Activated CD4-positive, alpha-beta T cell treated with anti-CD3 and anti-CD28 coated beads, Interleukin-2, amount 10 ng/mL, durations not matched to agents 24 days and 14 days (primary cell): ENCODE measurements at places on chromosomes 11 and 22. TPM values are rescaled to one million over a fixed set of nuclear protein-coding genes. Genes with fewer than 3 reads are reported as not detected.

- DNase-seq, result no peak
These were observed 21.2 kb downstream of the LGR4 start for GRCh38 chr11:27451244-27451965.

DNA sequence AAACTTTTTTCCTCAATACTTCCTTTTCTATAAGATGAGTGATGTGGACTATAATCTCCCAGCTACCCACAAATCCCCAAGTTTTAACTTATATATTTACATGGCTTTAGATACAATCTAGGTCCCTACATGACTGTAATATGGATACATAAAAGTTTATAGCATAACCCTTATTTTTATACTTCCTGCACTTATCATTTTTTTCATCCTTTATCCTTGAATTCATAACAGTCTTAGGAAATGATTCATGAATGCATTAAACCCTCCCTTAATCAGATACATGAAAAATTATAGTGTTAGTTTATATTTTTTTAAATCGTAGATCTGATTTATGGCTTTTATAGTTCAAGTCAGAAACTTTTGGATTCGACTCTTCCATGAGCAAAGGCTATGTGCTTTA lies 195.8 kb downstream of the MAML2 start:
- no peak for DNase-seq

DNA sequence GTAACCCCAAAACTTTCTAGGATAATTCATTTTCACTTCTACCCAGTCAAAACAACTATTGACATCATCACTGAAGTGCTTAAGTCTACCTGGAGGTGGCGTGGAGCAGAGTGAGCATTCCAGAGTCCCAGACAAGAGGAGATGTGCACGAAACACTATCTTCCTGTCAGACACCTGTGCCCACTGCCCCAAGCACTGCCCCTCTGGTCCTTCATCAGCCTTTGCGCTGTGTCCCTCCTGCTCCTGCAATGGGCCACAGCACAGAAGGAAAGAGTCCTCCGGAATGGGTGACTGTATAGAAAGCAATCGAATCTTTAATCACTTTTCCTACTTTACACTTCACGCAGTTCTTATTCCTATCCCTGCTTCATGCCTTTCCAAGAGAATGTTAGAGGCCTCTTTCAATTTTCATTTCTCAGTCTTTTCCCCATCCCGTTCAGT lies 512 bp upstream of the GRIA4 start:
- peak; percentile 60 for DNase-seq

DNA sequence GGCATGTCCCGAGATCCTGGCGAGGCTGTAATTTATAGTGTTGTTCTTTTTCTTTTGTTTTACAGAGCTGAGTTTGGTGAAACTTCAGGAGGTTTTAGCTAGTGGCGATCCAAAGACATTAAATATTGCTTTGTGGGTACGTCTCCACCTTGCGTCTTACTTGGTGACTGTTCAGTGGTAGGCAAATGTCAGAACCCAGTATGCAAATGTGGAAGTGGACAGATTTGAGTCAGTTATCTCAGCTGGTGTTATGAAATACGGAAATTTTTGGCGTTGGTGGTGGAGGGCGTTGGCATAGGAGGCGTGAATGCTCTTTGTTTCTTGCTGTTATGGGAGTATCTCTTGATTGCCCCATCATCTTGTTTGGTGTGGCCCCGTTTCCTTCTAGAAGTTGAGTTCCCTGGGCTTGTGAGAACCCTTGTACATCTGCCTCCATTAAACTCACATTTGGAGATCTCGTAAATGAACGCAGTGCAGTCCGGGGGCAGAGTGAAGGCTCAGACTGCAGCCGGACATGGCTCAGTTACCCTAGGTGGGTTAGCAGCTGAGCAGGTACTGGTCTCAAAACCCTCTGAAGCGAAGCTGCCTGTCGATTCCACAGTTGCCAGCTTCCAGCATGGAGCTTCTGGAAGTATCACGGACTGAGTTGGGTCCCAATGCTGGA lies 39.9 kb downstream of the PTPRJ start:
- no peak for DNase-seq

Gene DEUP1
- not detected in 2 replicates for total RNA-seq

- no peak for DNase-seq
These were observed 18.2 kb downstream of the LARGE1 start for GRCh38 chr22:33902073-33902472.

Gene DDIAS
- total RNA-seq, result 25.2 and 26.9 TPM in 2 replicates

DNA sequence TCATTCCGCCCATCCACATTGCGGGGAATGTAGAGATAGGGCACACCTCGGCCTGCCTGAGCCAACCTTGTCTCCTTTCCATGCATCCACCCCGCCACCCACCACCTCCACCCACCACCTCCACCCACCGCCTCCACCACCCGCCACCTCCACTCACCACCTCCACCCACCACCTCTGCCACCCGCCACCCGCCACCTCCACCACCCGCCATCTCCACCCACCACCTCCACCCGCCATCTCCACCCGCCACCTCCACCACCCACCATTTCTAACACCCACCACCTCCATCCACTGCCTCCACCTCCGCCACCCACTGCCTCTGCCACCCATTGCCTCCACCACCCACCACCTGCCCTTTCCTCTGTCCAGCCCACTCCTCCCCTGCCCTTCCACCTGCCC lies 78.4 kb downstream of the IGLL1 start:
- DNase-seq, result no peak

Gene OR8D2
- total RNA-seq, result not detected in 2 replicates

DNA sequence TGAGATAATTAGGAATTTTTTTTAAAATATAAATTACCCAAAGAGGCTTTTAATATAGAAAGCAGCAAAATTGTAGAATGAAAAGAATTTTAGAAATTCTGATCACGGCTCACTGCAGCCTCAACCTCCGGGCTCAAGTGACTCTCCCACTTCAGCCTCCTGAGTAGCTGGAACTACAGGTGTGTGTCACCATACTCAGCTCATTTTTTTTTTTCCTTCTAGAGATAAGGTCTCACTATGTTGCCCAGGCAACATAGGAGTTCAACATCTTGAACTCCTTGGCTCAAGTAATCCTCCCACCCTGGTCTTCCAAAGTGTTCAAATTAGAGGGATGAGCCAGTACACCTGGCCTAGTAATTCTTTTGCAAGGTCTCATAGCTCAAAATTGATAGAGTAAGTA lies 76.7 kb downstream of the ATG16L2 start:
- no peak for DNase-seq

DNA sequence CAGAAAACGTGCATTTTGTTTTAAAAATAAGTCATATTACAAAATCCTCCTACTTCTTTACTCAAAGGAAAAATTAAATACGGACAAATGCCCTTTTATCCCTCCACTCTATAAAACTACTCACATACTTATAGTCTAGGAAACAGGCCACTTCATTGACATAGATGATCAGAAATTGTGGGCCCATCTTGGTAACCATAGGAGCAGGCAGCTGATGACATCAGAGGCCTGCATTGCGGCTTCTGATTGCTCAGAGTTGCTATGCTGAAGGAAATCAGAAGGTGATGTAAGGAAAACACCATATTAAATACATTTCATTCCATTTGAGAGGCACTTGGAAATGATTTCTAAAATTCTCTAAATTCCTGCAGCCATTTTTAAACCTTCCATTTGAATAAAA lies 27.0 kb downstream of the FAM76B start:
- no peak for DNase-seq

Gene TRIM51
- total RNA-seq, result not detected in 2 replicates

GRCh38 chr11:91244912-91245311 lies 979.7 kb upstream of the FAT3 start:
- DNase-seq, result no peak

Gene MYBPC3
- not detected in 2 replicates for total RNA-seq

Gene CAVIN3
- total RNA-seq, result 35.7 and 36.0 TPM in 2 replicates
